ENCODE measurements at places on chromosomes 7 and 10.
A peak's percentile ranks its signal among the peaks of the same experiment; 100 is the strongest.

DNA sequence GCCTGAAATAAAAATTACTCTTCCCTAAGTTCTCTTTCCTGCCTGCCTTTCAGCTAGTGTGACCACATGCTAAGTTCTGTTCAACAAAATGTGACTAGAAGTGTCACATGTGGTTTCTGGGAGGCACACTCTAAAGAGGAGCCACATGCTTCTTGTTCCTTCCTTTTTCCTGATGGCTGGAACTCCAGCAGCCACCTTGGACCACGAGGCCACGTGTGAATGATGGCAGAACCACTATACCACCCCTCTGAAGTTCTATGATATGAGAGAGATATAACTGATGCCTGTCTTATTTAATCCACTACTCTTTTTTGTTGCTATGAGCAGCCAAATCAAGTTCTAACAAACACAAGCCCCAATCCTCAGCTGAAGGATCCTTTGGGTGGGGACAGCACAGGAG lies 8.1 kb downstream of the PODXL start:
- no peak for DNase-seq

DNA sequence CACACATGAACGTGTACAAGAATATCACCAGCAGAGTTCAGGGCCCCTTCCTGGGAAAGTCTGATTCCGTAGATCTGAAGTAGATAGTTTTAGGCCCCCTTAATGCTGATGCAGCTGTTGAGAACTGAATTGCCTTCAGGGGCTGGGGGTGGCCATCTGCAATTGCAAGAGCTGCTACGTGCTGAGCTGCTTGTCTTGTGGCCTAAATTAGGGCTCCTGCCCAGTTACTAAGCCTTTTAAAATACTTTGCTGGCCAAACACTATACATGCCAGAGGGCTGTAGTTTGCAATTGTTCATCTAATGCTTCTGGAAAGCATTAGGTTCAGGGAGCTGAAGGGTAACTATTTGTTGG lies 71.7 kb downstream of the TMEM178B start:
- no peak for DNase-seq

DNA sequence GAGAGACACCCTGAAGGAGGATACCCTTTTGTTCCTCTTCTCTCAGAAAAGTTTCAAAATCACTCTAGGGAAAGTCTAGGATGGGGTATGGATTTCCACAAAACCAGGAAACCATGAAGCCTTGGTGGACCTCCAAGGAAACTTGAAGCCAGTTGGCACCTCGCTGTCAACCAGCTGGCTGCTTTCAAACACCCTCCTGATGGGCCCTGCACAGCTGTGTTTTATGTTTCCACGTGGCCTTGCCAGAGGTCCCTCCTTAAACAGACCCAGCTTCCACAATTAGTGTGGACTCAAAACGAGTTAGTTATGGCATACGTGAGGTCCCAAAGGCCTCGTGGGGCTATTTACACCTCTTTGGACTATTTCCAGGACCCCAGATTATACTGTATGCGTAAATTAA lies 5.9 kb downstream of the PPP1R3A start:
- DNase-seq, result no peak

GRCh38 chr7:8133188-8133848 lies 128.6 kb downstream of the ICA1 start:
- no peak for DNase-seq

- DNase-seq, result no peak
These were observed 80.8 kb upstream of the COL1A2 start for GRCh38 chr7:94313926-94314325.

GRCh38 chr10:98374217-98374985 lies 40.6 kb downstream of the PYROXD2 start:
- no peak for DNase-seq

DNA sequence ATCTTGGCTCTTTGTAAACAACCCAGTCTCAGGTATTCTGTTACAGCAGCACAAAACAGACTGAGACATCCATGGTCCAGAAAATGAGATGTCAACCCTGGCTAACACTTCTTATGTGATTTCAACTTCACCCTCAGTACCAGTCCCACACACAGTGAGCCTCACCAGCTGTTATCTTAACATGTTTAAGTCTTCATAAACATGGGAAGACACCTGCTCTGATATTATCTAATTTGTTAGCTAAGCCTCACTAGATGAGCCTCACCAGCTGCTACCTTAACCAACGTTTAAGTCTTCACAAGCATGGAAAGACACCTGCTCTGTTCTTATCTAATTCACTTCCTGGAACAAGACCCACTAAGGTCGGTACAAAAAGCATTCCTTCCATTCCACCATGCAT lies 130.8 kb downstream of the CALN1 start:
- DNase-seq, result no peak

DNA sequence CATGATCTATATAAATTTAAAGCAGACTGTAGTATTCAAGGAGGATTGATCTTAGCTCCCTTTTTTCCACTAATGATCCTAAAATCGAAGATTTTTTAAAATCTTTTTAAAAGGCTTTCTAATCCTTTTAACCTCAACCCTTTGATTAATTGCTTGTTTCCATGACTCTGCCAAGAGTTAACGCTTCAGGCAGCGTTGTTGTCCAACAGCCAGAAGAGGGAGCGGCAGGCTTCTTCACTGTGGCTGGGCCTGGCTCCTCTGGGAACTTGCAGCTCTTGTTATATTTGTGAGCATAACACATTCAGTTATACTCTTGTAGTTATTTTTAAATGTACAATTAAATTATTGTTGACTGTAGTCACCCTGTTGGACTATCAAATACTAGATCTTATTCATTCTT lies 26.3 kb downstream of the CRCP start:
- DNase-seq, result no peak

- peak; percentile 30 for DNase-seq
These were observed 1.6 kb downstream of the COMTD1 start for GRCh38 chr10:75234017-75234682.

DNA sequence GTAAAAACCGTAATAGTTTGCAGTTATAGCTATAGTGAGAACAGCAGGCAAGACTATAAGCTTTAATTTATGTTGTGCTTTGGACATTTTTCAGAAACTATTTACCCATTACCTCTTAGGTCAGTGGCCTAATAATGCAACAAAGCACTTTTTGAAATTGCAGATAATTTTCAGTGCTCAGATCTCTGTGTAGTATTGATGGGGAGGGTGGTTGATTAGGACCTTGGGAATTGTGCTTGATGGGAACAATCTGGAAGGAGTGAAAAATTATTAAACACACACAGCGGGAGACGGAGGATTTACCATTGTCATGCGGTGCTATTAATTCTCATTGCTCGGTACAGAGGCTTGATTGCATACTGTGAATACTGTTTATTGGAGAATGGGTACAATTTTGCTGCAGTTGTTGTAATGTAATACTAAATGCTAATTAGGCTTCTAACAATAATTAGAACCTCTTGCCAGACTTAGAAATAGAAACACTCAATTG lies 304.8 kb downstream of the LRMDA start:
- DNase-seq, result no peak

DNA sequence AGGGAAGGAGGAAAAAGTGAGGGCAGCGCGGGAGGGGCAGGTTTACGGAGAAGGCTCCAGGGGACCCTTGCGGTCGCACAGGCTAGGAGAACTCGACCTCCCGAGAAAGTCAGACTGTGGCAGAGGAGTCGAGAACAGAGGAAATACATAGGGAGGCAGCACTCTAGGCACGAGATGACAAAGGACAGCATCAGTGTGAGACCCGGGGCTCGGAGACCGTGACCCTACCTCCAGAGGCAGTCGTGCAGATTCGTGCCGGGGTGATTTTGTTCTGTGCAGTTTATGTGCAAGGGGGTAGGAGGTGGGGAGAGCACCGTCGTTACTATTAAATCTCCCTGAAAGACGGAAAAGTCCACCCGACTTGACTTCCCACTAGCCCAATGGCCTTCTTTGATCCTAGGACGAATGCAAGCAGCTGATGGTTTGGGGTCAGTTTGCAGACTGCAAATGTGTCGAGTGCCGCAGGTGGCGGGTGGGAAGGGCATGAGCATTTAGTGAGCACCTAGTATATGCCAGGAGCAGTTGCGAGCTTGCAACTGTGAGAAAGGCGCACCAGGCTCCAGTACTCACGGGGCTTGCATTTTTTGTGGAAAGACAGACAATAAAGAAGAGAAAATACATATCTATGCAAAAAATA lies 674 bp upstream of the OSBPL3 start:
- no peak for DNase-seq

GRCh38 chr10:77297393-77297739 lies 340.2 kb downstream of the KCNMA1 start:
- DNase-seq, result no peak

DNA sequence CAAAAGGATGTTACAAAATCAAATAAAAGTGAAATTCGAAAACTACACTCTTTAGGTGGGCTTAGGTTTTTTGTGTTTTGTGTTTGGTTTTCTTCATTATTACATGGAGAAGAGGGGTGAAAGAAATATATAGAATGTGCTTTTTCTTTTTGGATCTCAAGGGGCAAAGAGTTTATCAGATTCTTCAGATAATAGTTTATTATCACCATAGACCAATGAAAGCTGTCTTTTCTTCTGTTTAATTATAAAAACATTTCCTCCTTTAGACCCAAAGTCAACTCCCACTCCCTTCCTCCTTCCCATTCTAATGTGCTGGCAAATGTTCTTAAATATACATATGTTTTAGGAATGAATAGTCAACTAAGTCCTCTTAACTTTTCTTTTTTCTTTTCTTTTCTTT lies 167.6 kb downstream of the AKR1D1 start:
- DNase-seq, result no peak

- no peak for DNase-seq
These were observed 76.2 kb upstream of the MYL10 start for GRCh38 chr7:101705331-101705730.

GRCh38 chr7:150466477-150466876 lies 16.0 kb downstream of the GIMAP8 start:
- no peak for DNase-seq

DNA sequence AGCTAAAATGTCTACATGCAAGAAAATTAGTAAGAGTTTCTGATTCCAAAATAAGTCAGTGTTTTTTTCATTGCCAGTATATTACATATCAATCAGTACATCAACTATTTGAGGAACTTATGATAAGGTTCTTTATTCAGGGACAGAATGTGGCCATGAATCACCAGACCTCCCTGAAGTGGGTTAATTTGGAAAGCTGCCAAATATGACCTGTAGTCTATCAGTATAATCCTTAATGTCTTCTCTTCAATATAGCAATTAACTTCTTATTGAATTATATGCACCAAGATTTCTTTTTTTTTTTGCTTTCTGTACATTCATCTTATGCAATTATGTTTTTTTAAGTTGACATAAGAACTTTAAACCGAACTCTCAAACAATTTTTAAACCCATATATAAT lies 714.5 kb upstream of the POT1 start:
- no peak for DNase-seq

- no peak for DNase-seq
These were observed 2.2 kb downstream of the TRIL start for GRCh38 chr7:28955718-28956607.

DNA sequence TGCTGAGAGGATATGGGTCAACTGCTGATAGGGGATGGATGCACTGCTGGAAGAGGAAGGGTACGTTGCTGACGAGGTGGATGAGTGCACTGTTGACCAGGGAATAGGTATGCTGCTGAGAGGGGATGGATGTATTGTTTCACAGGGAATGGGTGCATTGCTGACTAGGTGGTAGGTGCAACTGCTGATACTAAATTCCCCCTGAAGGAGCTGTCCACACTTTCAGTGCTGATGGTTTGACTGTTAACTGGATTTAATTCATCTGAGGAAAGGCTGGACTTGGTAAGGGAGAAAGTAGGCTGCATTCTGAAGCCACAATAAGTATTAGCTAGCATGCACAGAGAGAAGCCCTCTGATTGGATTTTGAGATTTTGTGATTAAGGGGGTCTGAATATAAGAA lies 1196.8 kb upstream of the PHF14 start:
- no peak for DNase-seq

GRCh38 chr10:5291501-5292195 lies 73.1 kb upstream of the UCN3 start:
- DNase-seq, result peak; percentile 27

GRCh38 chr10:130337305-130337640 lies 201.1 kb downstream of the GLRX3 start:
- no peak for DNase-seq

- peak; percentile 27 for DNase-seq
These were observed 1.4 kb downstream of the PTPRE start for GRCh38 chr10:127908106-127908958.

DNA sequence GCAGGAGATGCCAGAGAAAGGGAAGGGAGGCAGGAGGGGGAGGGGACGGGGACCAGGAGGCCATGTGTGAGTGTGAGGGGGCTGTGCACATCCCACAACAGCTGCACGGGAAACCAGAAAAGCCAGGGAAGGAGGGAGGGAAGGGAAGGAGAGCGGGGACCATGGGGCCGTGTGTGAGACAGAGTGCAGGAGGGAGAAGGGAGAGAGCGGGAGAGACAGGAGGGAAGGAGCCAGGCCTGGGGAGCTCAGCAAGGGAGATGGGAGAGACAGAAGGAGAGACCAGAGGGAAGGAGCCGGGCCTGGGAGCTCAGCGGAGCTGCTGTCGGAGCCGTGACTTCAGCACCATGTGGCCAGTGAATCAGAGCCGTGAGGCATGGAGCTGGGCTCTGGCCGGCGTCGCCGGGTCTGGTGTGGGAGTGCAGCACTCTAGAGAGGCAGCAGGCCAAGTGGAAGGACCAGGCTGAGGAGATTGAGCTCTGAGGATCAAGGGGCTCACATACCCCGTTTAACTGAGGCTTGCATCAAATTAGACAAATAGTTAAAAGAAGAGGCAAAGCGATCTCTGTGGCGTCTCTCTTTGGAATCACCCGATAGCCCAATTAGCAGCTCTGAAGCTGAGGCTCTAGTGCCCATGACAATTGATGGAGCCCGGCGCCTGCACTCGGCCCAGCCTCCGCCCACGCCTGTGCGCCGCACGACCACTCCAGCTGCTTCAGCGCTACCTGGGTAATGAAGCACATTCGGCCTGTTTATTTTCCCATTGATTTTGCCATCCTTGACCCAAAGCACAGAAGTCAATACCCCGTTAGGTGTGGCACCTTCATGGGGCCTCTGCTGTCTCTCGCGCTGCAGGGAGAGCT lies 150.4 kb downstream of the MAD1L1 start:
- no peak for DNase-seq

DNA sequence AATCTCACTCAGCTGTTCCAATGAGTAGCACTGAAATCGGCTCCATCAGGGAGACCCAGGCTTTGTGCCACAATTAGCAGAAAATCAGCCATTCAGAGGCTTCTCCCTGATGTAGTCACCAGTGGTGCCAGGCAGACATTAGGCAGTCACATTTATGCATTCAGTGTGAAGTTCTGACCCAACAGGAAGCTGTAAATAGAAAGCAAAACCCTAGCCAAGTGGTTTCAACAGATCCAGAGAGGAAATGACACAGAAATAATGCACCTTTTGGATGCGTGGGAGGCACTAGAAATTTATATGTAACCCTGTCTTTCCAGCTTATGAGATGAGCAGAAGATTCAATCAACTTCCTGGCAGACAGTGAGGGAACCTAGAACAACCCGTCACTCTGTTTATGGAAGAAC lies 186.4 kb downstream of the PDE1C start:
- DNase-seq, result no peak

DNA sequence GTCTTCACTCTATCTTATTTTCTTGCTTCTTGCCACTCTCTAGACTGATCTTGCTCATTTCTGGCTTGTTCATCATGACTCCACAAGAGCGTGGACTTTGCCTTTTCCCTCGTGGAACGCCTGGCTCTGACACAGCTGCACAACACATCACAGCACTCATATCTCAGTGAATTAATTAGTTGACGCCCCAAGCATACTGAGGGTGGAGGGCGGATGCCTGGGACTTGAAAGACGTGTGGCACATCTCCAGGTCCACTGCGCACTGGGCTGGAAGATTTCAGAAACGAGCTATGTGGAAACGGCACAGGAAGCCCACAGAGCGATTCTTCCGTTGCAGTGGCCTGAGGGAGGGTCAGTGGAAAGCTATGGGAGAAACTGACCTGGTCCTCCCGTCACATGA lies 23.6 kb upstream of the PLEKHA1 start:
- DNase-seq, result no peak

All from HS-27A (cell line).